Cortex of kidney (tissue), 1 donor: ENCODE measurements at places on chromosomes 11 and 22.

- DNase-seq = no peak
These were observed 48.4 kb upstream of the ARHGAP42 start for GRCh38 chr11:100638648-100639047.

DNA sequence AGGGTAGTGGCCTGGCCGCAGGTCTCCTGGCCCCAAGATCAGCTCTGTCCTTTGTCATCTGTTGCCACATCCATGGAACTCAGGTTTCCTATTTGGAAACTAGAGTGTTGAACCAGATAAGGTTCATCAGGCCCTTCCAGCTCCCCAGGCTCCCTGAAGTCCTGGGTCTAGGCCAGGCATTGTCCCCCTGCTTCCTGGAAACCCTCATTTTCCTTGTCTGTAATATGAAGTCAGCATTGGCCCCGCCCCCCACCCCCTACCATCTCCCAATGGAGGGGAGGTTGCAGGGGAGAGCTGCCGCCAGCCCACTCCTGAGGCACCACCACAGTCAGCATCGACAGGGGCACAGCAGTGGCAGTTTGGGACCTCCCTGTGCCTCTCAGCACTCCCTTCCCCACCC lies 9.0 kb upstream of the MS4A10 start:
- no peak for DNase-seq

- no peak for DNase-seq
These were observed 55.2 kb downstream of the PICALM start for GRCh38 chr11:86013713-86014112.

DNA sequence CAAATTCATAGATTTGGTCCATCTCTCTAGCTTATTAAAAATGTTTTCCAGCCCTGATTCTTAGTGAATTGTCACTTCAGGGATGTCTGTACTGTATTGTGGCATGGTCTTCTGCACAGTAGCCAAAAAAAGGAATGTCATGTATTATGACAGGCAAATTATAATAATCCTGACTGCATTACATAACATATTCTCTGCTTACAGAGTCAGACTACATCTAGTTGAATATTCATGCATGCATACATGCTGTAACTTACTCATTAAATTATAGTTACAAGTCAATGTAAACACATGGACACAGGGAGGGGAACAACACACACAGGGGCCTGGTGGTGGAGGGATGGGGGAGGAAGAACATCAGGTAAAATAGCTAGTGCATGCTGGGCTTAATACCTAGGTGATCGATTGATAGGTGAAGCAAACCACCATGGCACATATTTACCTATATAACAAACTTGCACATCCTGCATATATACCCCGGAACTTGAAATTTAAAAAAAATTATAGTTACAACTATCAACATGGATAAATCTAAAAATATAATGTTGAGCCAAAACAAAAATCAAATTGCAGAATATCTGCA lies 31.5 kb upstream of the SMCO4 start:
- no peak for DNase-seq

DNA sequence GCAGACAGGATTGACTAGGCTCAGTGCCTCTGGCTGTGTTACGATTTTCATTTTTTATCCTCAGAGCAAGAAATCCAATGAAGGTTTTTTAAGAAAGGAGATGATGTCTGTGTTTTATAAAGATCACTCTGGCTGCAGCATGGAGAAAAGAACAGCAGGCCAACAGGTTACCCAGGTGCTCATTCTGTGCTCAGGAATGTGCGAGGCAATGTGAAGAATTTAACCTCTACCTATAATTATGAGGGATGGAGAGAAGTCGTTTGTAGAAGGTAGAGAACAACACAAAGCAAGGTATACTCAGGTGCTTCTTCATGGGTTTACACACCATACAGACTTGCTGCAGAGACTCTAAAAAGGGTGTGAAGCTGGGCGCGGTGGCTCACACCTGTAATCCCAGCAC lies 10.0 kb upstream of the RTCB start:
- no peak for DNase-seq

- no peak for DNase-seq
These were observed 465.2 kb downstream of the MIAT start for GRCh38 chr22:27122574-27122973.
